AG20443 (cell line): ENCODE measurements at places on chromosomes 2 and 18.

DNA sequence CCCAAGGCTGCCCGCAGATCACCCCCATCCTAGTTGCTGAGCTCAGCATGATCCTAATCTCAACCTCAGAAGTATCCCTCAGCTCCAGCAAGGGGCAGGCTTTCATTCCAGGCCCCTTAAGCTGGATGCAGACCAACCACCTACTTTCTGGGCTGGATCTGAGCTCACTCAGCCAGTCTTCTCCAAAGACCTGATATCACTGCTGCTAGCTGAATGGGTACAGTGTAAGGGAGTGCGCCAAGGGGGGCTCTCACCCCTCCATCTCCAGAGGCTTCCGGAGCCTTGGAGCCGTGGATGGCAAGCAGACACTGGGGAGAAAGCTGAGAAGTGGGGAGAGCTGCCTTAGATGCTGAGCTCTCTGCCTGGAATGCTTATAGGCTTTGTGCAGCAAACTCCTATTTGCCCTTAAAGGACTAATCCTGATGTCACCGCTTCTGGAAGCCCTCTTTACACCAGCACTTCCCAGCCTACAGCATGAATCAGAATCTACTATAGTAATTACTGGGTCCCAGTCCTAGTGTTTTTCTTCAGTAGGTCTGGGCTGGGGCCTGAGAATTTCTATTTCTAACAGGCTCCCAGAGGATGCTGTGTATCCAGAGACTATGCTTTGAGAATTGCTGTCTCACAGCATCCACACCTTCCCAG, 31.0 kb downstream of the GYPC start:
- no peak for DNase-seq

DNA sequence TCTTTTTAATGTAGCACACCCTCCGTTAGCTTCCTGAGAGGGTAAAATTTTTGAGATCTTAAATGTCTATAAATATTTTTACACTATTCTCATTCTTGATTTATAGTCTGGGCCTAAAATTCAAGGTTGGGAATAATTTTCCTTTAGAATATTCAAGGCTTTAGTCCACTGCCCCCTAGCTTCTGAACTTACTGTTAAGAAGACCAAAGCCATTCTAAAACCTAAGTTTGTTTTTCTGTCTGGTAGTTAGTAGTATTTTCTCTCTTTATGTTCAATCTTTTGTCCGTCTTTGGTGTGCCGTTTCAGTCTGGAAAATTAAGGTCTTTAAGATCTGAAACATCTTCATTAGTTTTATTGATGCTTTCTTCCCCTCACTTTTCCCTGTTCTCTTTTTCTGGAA, 14.5 kb downstream of the OSBPL6 start:
- no peak for DNase-seq

GRCh38 chr2:20452551-20452950, 5.7 kb downstream of the RHOB start:
- peak; percentile 54 for DNase-seq

GRCh38 chr18:72283148-72283925, 260.8 kb downstream of the CBLN2 start:
- no peak for DNase-seq

DNA sequence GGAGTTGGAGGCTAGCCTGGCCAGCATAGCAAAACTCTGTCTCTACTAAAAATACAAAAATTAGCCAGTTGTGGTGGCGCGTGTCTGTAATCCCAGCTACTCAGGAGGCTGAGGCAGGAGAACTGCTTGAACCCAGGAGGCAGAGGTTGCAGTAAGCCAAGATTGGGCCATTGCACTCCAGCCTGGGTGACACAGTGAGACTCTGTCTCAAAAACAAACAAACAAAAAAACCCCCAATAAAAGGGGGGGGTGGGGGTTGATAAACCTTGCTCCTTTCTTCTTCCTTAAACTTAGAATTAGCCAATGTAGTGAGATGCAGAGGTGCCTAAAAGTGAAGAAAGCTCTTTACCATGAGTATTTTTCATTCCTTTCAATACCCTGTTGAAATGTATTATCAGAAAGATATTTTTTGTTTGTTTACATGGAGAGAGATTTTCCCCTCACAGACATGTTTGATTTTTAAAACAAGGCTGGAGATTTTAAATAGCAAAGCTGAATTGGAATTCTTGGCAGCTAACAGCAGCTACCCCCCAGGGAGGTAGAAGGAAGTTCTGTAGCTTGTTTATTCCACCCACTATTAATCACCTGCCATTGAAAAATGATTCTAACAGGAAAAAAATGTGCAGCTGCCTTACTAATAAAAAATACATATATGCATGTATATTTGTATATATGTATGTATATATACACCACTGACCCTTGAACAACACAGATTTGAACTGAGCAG, 48.6 kb downstream of the GYPC start:
- DNase-seq = no peak

- no peak for DNase-seq
Observed at GRCh38 chr18:805755-806110, 6.3 kb downstream of the YES1 start.

- DNase-seq = no peak
Observed at GRCh38 chr18:13298262-13298661, 79.7 kb downstream of the LDLRAD4 start.

DNA sequence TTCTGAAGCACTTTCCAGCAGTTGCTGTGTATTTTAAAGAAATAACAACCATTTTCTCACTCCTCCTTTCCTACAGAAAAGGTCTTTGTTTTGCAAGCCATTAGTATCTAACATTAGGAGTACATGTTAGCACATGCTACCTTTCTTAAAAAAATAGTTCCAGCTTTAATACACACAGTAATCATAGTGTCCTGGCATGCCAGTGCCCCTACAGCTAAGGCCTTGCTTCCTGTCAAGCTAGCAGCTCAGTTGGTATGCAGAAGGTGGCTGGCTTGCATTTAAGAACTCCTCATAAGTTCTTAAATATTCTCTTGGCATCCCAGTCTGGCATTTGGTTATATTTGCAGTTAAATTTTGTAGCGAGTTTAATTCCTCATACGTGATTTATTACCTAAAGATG, 141.3 kb upstream of the IL1R2 start:
- no peak for DNase-seq

- DNase-seq = no peak
Observed at GRCh38 chr2:62465741-62466502, 40.1 kb downstream of the TMEM17 start.

GRCh38 chr2:64135421-64135820, 8.8 kb downstream of the PELI1 start:
- no peak for DNase-seq

DNA sequence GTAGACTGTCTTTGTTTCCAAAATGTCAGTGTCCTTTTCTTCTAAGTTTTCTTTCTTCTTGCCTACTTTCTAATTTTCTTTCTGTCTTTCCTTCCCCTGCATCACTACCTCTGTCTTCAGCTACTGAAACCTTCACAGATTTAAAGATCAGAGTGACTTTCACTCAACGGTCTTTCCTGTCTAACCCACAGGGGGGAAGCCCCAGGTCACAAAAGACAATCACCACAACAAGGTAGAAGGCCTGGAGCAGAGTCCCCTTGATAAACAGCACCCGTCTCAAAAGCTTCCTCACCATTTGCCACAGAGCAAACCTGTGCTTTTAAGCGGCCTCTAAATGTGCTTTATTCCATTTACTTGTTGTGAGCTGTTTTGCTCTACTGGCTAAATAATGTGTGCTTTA, 665.4 kb downstream of the BCL11A start:
- no peak for DNase-seq

DNA sequence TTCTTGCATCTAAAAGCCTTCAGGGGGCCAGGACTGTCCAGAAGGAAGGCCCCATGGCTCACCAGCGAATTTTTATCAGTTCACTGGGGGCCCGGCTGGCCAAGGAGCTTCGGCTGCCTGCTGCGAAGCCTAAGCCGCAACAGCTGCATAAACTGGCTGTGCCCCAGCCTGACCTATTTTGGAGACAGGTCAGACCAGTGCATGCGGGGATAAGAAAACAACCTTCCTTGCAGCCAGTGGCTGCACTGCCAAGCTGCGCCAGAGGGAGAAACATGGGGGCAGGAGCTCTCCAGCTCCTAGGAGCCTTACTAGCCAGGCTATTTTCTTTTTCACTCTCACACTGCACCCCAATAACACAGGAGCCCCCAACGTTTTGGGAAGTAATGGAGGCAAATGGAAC, 15.2 kb downstream of the PAX3 start:
- no peak for DNase-seq

DNA sequence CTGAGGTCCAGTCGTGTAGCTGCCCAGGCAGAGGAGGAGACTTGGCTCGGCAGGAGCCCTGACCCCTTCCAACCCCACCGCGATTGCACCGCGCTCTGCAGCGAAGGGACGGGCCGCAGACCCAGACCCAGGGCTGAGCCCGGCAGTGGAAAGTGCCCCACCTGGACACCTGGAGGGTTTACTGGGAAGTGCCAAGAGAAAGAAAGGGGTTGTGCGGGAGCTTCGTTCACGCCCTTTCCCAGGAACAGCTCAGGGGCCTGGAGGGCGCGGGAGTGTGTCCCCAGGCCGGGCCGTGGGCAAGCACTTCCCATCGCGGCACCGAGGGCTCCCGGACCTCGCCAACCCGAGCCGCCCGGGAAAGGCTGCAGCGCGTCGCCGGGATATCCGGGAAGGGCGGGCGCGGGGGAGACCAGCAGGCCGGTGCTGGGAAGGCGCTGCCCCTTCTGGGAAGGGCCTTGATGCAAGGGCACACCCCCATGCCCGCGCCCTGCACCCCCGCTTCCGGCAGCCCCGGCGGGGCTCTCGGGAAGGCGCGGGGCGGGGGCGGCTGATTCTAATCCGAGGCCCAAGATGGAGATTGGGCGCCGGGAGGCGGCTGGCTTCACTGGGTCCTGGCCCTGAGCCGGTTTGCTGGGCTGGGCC, 36.1 kb upstream of the MRPL33 start:
- DNase-seq = peak; percentile 93

DNA sequence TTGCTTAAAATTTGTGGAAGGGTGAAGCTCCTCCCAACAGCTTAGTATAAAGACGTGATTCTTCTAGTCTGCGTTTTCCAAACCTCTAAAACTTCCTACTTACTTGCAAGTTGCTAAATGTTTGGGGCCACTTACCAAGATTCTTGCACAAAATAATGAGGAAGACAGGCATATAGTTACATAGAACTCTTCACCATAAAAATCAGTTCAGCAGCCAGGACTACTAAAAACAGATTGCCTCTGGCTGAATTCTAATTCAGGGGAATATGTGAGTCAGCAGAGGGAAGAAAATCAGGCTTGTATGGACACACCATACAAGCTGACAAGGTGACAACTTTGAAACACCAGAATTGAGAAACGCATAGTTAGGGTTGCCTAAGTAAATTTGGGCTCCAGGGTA, 2.8 kb upstream of the PEX13 start:
- no peak for DNase-seq

- no peak for DNase-seq
Observed at GRCh38 chr18:50775207-50775606, 44.6 kb downstream of the MRO start.

DNA sequence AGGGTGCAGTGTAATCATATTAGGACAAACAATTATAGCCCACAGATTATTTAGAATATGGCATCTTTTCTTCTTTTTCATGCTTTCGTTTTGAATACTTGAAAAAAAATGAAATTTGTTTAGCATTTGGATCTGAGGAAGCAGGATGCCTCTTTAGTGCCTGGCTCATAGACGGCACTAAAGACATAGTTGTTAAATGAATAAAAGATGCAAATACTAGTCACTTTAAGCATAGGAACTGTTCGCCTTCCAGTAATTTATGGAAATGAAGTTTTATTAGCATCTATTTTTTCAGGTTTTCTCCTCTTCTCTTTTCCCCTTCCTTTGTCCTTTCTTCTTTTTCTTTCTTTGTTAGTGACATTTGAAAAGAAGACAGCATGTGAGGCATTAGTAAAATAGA, 80.4 kb downstream of the CHST9 start:
- DNase-seq = no peak

DNA sequence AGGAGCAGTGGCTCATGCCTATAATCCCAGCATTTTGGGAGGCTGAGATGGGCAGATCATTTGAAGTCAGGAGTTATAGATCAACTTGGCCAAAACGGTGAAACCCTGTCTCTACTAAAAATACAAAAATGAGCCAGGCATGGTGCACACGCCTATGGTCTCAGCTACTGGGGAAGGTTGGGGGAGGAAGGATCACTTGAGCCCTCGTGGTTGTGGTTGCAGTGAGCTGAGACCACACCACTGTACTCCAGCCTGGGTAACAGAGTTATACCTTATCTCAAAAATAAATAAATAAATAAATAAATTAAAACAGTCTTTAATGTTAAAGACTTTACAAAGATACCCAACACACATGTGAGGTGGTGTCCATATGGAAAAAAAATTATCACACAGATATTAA, 134.0 kb downstream of the C2orf74 start:
- DNase-seq = no peak

- no peak for DNase-seq
Observed at GRCh38 chr2:240397542-240397916, 37.9 kb upstream of the GPC1 start.

GRCh38 chr2:162126111-162126519, 25.9 kb downstream of the GCG start:
- no peak for DNase-seq

GRCh38 chr2:207875473-207876212, 105.9 kb upstream of the FZD5 start:
- no peak for DNase-seq

DNA sequence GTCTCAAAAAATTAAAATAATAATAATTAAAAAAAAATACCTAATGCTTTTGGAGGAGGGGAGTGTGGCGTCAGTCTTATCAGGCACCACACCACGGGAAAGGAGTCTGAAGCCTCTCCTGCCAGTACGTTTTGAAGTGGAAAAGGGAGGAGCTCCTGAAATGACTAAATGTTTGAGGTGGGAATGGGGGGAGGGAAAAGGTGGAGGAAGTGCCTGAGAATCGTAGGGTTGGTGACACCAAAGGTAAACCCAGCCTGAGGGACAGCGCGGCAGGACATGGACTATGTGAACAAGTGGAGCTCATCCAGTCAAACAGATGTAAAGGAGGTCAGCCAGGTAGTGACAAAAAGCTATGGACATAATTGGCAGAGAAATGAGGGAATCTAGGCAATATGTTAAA, 42.2 kb upstream of the EPHA4 start:
- no peak for DNase-seq

DNA sequence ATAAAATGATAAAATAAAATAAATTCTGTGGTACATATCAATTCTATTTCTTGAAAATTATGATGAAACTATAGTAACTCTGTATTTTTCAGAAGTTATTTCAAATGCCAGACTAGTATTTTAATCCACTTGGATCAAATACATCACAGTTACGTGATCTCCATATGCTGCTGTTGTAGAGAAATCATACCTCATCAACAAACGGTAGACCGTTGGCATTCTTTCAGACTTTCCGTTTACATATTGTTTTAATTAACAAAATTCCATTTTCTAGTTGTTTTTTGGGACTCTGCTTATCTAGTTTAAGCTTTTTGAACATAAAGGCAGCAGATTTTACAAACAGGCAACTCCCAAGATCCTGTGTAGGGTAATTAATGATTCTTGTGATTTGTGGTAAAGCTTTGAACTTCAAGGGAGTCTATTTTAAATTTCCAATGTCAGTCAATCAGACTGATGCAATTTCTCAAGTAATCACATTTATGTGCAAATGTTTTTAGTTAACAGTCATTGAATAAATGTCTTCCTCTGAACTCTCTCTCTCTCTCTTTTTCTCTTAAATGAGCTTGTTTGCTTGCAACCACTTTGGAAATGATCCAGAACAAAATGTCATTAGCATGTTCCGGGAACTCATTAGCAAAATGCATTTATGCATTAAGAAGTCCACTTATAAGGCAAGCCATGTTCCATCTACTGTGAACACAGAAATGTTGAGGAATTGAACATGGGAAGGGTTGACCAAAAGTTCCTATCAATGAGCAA, 31.8 kb downstream of the NYAP2 start:
- DNase-seq = no peak
